NCI-H1436 treated with DMSO at 0.1 percent for 48 hours (cell line): ENCODE measurements at places on chromosomes 6 and 20.

GRCh38 chr6:7691675-7692452 is 34.0 kb upstream of the BMP6 start:
- no peak for DNase-seq

- DNase-seq = no peak
These were observed 17.3 kb downstream of the NCOA7 start for GRCh38 chr6:125808060-125808459.

DNA sequence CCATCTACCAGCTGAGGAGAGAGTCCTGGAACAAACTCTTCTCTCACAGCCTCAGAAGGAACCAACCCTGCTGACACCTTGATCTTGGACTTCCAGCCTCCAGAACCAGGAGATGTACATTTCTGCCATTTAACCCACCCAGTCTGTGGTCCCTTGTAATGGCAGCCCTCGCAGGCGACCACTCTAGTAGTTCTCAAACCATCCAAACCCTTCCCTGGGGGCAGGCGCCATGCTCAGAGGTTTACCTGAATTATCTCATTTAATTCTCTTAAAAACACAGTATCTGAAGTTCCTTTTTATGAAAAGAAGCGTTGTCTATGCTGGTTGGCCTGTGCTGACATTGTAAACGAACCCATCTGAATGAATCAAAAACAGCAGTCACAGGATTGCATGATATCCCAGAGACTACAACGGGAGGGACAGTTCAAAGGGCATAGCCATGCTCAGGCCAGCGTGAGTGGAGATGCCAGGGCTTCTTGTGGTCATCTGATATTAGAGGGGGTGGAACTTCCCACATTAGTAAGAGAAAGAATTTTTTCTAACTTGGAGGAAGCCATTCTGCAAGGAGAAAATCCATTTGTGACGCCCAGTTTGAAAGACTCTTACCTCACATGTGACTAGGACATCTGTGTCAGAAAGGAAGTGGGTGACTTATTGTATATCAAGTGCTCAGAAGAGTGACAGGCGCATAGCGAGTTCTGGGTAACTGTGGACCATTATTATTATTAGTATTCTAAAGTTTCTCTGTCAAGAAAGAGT is 17.2 kb upstream of the TAGAP start:
- no peak for DNase-seq

DNA sequence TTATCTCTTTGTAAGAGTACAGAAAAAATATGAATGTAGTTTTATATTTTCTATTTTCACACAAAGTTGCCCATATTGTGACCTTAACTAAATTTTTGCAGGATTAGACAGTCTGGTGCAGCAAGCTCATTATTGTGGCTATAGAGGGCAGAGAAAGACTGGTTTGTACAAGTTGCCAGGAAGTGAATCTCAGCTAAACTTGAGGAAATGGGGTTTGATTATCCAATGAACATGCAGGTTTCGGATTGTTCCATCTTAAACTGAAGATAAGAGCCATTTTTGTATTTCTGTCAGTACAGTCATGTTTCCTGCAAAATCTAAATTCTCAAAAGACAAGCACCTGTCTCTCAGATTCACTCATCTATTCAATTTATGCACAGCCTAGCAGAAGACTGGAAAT is 390.9 kb downstream of the MMUT start:
- DNase-seq = no peak

GRCh38 chr6:158324136-158324535 is 11.9 kb downstream of the TULP4 start:
- no peak for DNase-seq
